Stimulated activated CD4-positive, alpha-beta T cell treated with anti-CD3 and anti-CD28 coated beads, Interleukin-2, amount 100 ng/mL, for 24 hours (primary cell): ENCODE measurements at places on chromosomes 16 and 17.
A peak's percentile ranks its signal among the peaks of the same experiment; 100 is the strongest.

- no peak for DNase-seq
These were observed 17.6 kb downstream of the ACE start for GRCh38 chr17:63494300-63494928.

GRCh38 chr16:20849589-20850390 is 43.5 kb downstream of the REXO5 start:
- DNase-seq = peak; percentile 77

- no peak for DNase-seq
These were observed 479.0 kb upstream of the SALL1 start for GRCh38 chr16:51630076-51630475.

GRCh38 chr17:58531122-58531521 is 16.7 kb upstream of the MTMR4 start:
- DNase-seq = no peak

GRCh38 chr17:67801626-67802175 is 23.6 kb upstream of the BPTF start:
- no peak for DNase-seq

DNA sequence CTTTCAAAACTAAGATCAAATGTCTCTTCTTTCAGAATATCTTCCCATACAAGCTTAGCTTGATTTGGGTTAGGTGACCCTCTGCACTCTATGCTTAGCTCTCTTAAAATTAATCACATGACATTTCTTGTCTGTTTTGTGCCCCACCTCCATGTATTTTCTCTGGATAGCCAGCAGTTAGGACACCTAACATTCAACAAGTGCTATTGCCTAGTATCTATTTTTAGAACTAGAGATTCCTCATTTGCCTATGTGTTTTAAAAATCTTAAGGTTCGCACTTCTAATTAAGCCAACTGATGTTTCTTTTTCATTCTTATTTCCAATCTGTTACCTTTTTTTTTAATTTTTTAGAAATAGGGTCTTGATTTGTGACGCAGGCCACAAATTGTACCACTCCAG is 129.7 kb upstream of the C17orf78 start:
- DNase-seq = no peak

DNA sequence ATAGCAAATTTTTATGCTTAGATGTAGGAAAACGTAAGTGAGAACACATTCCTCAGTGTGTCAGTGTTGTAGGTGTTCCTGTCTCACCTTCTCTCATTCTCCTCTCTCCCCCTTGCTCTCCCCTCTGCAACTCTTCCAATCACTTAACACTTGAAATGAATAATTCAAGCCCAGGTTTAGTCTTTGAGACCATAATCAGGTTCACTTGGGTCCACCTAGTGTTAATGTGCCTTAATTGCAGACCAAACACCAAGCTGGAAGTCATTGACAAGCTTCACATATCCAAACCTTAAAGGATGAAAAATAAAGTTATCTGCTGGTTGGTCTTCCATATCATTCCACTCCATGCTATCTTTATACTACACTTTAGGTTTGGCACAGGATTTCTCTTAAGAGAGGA is 37.0 kb downstream of the STXBP4 start:
- no peak for DNase-seq

DNA sequence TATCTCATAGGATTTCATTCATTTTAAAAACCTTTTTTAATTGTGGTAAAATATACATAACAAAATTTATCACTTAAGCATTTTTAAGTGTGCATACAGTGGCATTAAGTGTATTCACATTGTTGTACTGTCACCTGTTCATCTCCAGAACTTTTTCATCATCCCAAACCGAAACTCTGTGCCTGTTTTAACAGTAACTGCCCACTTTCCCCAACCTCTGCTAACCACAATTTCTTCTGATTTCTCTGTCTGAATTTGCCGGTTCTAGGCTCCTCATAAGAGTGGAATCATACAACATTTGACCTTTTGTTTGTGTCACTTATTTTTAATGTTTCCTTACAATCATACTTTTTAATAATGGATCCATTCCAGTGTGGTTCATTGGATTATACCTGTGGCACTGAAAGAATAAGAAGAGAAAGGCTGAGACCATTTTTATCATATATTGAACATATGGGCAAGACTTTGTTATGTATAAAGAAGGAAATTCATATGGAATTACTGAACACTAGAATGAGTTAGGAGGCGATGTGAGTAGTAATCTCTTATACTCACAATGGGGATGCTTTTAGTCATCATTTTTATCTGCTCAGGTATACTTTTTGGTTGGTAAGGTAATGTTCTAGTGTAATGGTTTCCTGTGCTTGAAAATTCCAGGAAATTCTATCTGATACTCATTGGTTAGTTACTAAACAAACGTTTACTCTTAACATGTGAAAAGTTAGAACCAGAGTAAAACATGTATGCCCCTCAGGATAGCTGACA is 10.8 kb downstream of the CYLD start:
- DNase-seq = no peak

GRCh38 chr17:39200070-39200879 is at the start of gene RPL19:
RPL19 (plus strand) TSS chr17:39200283; CDS start chr17:39200345, 62 bp downstream.
- peak; percentile 79 for DNase-seq

DNA sequence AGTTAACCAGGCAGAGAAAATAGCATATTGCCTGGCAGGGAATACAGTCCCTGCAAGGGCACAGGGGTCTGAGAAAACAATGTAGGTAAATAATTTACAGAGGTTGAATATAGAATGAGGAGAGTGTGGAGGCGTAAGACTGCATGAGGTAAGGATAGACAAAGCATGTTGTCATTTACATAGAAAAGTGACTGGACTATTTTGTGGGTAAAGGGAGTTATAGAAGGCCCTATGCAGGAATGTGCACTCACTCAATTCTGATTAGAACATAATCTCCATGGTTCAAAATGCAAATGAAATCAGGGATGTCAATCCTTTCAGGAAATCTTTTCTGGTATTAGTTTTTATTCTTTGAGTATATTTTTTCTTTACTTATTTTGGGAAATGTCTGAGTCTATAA is 285.7 kb upstream of the SALL1 start:
- DNase-seq = no peak

DNA sequence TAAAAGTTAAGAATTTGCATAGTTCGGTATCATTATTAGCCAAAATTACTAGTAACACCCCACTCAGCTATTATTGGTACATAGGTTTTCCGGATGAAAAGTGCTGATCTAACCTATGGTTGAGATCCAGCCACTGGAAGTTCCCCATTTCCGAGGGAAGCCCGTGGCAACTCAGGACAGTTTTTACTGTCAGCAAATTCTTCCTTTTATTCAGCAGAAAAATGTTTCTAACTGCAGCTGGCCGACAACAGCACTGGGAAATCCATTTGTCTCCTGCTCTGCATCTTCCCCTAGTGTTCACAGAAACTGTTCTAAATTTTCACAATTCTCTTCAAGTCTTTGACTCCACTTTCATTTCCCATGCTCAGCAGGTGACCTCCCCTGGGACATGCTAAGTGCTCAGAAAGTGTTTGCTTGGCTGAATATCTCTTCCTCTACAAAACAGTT is 15.5 kb upstream of the MMD start:
- no peak for DNase-seq

DNA sequence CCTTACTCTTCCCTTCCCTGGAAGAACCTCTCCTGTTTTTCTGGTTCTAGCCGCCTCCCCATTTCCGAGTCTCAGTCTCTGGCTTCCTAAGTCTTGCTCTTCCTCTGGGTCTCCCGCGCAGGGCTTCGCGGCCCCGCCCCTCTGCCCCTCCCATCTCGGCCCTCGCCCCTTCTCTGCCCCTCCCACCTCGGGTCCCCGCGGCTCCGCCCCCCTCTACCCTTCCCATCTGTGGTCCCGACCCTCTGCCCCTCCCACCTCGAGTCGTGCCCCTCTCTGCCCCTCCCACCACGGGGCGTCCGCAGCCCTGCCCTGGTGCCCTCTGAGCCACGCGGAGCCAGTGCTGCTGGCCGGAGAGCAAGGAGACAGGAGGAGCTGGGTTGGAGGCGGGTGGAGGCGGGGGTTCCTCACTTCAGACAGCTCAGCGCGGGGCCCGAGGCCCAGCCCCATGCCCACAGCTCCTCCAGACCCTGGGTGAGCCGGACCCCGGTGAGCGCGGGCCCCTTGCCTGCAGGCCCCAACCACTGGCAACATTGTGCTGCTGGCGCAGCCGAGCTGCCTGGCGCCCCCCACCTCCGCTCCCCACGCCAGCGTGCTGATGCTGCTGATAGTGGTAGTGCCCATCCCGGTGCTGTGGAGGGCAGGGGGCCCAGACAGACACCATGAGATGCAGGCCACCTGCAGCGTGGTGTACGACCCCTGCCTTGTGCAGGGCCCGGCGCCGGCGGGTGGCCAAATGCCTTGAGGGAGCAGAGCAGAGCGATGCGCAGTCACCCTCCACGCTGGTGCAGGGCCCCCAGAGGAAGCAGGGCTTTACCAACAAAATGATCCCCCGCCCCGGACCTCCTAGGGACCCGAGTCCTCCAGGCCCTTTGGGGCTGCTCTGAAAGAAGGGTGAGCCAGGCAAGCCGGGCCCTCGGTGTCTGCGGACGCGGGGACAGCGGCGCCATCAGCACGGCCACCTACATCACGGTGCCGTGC is 2115.3 kb downstream of the TP53TG3F start:
- no peak for DNase-seq

DNA sequence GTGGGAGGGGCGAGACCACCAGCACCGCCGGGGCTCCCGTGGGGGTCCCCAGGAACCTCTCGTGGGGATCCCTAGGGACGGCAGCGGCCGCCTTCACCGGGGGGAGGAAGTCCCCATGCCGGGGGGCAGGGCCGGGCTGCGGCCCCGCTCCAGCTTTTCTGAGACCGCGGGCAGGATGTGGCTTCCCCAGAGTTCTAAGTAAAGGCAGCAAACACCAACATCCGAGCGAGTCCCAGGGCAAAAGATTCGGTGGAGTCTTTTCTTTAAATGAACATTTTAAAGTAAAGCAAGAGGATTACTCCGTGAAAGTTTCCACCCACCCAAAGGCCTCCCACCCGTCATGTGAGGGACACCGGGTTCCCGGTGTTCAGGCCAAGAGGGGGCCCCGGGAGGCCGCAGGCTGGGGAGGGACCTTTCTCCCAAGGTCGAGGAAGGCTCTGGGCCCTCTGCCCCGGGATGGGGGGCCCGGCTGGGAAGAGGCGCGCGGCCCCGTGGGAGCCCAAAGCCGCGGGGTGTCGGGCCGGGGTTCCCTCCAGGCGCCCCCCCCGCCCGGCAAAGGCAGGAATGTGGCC is 137.2 kb upstream of the RPH3AL start:
- peak; percentile 71 for DNase-seq

DNA sequence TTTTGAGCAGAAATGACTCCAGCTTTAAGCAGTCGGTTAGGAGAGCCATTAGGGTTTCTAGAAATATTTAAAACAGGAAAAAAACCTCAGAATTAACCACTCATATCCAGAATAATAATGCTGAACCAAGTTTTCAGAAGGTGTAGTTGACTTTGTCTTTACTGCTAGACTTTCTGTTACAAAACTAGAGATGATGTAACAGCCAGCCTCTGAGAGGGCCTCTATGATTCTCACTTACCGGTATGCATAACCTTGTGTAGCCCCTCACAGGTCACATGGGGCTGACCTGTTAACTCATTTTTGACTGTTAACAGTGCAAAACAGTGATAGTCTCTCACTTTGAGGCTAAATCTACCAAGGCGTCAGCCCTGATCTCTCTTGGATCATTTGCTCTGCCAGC is 74.3 kb downstream of the TEX14 start:
- DNase-seq = no peak

DNA sequence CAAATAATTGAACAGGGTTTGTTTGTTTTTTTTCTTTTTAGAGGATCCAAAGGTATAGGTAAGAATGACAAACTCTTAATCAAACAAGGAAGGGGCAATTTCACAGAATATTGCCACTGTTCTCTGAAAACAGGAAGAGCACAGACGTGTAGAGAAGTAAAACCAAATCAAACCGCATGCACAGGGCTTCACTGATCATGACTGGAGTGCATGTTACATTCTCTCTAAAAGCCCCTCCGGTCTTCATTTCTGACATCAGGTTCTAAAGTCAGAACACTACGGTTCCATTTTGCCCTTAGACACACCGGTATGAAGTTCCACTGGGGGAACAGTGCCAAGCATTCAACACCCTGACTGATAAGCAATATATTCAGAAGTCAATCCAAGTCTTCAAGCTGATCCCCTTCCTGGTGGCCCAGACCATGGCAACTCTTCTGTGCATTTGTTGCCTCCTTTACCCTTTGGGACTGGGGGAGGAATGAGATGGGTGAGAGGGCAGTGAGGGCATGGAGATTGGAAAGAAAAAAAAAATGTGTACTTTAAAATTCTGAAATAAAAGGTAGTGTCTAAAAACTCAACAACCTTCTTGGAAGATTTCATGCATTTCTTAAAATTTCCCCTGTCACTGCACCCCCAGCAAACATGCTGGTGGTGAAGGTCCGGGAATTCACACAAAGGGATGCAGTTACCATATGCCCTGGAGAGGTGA is 1.4 kb downstream of the MMD start:
- DNase-seq = peak; percentile 19

GRCh38 chr16:79776243-79776847 is 175.8 kb upstream of the MAF start:
- DNase-seq = no peak

DNA sequence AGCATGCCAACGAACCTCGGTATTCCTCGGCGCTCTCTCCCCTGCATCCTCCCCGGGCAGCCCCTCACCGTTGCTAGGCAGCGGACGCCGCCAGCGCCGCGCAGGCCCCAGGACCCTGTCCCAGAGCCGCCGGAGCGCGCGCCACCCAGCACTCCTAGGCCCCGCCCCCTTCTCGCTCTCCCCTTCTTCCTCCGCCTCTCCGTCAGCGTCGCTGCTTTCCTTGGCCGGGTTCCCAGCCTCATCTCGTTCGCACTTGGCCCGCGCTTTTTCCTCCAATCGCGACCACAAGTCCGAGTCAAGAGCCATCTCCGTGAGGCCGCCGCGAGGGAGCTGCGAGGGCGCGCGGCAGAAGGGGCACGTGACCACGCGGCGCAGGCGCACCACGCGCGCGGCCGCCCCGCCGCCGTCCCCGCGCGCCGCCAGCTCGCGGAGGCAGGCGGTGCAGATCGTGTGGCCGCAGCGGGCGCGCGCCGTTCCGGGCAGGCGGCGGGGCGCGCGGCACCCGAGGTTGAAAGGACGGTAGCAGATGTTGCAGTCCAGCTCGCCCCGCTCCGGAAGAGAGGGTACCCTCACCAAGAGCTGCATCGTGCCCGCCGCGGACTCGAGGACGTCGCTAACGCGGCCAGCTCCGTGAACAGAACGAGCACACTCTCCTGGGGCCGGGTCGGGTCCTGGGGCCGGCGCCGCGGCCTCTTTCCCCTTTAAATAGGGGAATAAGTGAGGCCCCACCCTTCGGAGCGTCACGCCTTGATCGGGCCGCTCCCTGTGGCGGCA is at the start of gene RNF227:
Gene RNF227 (minus strand): TSS at position 679 of the 774 bp plus-strand sequence. CDS start 94 bp downstream, at position 585.
- DNase-seq = peak; percentile 89

GRCh38 chr17:8580952-8581658 is 49.4 kb downstream of the MYH10 start:
- no peak for DNase-seq
